ENCODE measurements at places on chromosomes 4 and X. TPM values are rescaled to one million over a fixed set of nuclear protein-coding genes. Genes with fewer than 3 reads are reported as not detected.

Gene F8A2
- not detected for total RNA-seq

Gene DKK2
- not detected for total RNA-seq

Gene NUDT10
- 0.50 TPM for total RNA-seq

Gene CORIN
- 0.12 TPM for total RNA-seq

Gene HTN3
- total RNA-seq, result not detected

Gene FRG2
- total RNA-seq, result not detected

Gene INTS12
- 18.9 TPM for total RNA-seq

Gene CSN1S1
- not detected for total RNA-seq

Gene ARX
- total RNA-seq, result 0.20 TPM

Gene AMMECR1
- total RNA-seq, result 30.0 TPM

Gene TMSB15A
- not detected for total RNA-seq

Gene FHDC1
- total RNA-seq, result 3.8 TPM

Gene PNMA5
- not detected for total RNA-seq

Gene CXCL11
- not detected for total RNA-seq

Gene FAM53A
- total RNA-seq, result 1.3 TPM

Gene OGT
- total RNA-seq, result 379 TPM

Gene GABRG1
- 0.92 TPM for total RNA-seq

Gene GALNT7
- 21.6 TPM for total RNA-seq

Gene CDKL2
- total RNA-seq, result 1.1 TPM

Gene VCX2
- total RNA-seq, result not detected

Gene BEX1
- not detected for total RNA-seq

Gene ADGRL3
- 1.4 TPM for total RNA-seq

Gene PTPN13
- 11.3 TPM for total RNA-seq

Gene ERVMER34-1
- 3.2 TPM for total RNA-seq

Gene NRK
- total RNA-seq, result not detected

Gene PJA1
- 15.8 TPM for total RNA-seq

Gene CACNA1F
- 0.05 TPM for total RNA-seq

Gene RAB33A
- not detected for total RNA-seq

Gene FAM149A
- total RNA-seq, result 0.46 TPM

Gene UCP1
- not detected for total RNA-seq

Gene ADGRG4
- not detected for total RNA-seq

Gene GLOD5
- not detected for total RNA-seq

Gene CTAG1A
- total RNA-seq, result not detected

Gene FGG
- 5.6 TPM for total RNA-seq

Gene NEIL3
- total RNA-seq, result 43.6 TPM
